NCI-H226 (cell line): ENCODE measurements at places on chromosomes 3 and 15.

- peak; percentile 20 for DNase-seq
Observed at GRCh38 chr3:197801891-197802778, 11.1 kb downstream of the LRCH3 start.

- DNase-seq: no peak
Observed at GRCh38 chr15:67977414-67978089, 76.6 kb upstream of the PIAS1 start.

DNA sequence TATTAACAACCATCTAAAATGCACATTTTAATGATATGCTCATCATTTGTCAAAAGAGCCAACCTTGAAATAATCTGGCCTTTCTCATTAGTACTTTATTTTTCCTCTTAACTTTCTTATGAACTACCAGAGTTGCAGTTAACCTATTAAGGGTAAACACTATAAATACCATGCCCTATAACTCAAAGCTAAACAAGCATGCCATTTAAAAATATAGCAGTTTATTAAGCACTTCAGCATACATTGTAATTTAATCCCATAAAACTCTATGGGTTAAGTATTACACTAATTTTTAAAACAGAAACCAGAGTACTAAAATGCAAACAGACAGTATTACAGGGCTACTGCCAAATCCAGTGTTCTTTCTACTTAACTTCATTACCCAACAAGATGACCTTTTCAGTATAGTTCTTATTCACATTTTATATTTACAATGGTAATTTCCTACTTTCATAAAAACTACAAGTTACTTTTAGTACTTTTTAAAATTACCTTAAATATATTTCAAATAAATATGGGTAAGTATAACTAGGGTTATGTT, 11.8 kb downstream of the NPTN start:
- no peak for DNase-seq

GRCh38 chr3:162525066-162525742, 1028.6 kb downstream of the OTOL1 start:
- DNase-seq: peak; percentile 78

DNA sequence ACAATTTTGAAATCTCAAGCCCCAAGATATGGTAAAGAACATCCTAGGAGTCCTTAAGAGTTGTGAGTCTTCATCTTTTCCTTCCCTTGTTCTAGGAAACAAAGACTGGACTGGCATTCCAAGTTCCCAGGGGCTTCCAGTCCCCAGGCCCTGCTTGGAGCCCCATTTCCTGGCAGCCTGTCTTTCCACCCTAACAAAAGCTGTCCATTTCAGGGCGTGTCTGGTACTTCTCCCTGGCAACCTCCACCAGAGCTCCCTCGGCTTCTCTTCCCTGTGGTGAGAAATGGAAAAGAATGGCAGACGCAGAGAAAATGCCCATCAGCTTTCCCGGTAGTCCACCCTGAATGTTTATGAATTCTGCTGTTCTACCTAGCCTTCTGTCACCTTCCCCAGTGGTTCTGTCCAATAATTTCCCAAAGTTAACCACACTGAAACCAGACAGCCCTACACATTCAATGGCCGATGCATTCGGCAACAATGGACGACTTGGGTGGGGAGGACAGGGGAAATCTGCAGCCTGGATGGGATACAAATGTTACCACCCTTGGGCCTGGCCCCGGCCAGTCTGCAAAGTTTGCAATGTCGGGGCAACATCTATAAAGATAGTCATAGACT, 6.8 kb downstream of the RAB6B start:
- no peak for DNase-seq

- no peak for DNase-seq
Observed at GRCh38 chr15:23860290-23861245, 173.5 kb upstream of the NDN start.

DNA sequence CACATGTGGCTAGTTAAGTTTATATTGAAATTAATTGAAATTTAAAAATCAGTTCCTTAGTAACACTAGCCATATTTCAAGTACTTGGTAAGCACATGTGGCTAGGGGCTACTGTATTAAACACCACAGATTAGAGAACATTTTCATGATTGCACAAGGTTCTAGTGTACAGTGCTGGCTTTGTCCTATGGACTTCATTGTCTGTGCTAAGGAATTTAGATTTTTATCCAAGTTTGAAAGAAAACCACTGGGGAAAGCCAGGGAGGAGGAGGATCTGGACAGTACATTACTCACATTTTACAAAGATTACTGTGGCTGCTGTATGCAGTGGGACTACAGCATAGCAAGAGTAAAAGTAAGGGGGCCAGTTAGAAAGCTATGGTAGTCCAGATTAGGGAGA, 13.9 kb downstream of the STAC start:
- DNase-seq: peak; percentile 22
